NT2/D1 (cell line): ENCODE measurements at places on chromosomes 4 and X.

DNA sequence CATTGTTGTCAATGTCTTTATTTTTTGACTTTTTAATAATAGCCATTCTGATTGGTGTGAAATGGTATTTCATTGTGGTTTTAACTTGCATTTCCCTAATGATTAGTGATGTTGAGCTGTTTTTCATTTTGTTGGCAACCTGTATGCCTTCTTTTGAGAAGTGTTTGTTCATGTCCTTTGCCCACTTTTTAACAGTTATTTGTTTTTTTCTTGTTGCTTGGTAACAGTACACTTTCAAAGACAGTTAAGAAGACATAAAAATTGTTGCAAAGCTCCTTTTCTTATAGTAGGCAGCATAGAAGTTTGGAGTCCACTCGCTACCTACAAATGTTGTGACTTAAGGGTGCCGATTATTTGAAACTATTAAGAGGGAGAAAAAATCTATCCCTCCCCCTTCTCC lies 48.7 kb upstream of the SLC7A11 start:
- DNase-seq, result no peak

DNA sequence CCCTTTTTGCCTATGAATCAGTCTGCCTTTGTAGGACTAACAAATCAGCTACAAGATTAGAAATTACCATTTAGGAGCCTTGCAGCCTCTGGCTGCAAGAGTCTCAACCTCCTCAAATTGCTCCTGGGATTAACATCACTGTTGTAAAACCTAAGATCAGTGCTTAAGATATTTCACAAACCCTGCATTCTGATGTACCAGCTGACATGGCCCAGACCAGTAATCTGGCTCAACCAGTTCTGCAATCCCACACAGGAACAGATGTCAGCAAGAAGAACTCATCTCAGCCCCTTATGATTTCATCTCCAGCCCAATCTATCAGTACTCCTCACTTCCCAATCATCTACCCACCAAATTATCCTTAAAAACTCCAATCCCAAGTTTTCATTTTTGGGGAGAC lies 32.5 kb upstream of the AADAT start:
- DNase-seq, result no peak

- no peak for DNase-seq
Observed at GRCh38 chr4:83561381-83561780, 25.5 kb downstream of the GPAT3 start.

DNA sequence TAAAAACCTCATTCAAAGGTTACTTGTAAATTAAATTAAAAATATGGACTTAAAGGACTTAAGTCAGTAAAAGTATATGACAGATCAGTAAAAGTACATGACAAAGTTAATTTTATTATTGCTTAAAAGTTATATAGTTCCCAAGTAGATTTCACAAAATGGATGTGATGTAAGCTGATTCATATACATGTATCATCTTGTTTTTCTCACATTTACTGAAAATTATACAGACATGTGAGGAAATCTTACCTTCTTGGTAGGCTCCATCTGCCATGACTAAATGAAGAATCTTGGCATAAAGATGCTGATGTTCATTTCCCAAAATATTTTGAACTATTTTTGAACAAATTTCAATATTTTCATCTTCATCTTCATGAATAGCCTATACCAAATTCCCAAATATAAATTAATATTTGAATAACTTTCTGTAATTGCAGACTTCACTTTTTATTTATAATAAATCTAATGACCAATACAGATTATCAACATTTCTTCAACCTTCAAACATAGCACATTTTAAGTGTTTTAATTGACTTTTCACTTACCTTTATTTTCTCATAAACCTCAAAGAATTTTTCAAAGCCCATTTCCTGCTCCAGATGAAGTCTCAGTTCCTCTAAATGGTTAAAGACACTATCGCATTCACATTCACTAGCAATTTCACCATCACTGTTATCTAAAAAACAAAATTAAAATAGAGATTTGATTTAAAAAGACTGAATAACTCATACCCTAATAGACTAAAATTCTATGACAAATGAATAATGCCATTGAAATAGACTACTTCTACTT lies 129.4 kb upstream of the SH3RF1 start:
- DNase-seq, result no peak

- no peak for DNase-seq
Observed at GRCh38 chrX:101957174-101957573, 25.3 kb upstream of the ZMAT1 start.

DNA sequence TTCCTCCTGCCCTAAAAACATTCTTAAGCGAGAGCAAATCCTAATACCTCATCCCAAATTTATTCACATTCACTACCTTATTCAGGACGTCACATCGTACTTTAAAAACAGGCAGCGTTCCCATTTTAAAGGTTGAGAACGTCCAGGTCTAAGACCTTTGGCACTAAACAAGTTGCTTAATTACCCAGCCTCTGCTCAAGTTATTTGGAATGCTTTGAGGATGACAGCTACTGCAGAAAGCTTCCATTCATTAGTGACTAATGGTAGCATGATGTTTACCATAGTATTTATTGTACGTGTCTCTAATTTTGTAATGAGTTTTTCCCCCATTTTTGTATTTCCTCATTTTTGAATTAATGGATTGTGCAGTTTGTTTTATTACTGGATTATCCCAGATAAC lies 1.5 kb downstream of the USP38 start:
- DNase-seq, result no peak

DNA sequence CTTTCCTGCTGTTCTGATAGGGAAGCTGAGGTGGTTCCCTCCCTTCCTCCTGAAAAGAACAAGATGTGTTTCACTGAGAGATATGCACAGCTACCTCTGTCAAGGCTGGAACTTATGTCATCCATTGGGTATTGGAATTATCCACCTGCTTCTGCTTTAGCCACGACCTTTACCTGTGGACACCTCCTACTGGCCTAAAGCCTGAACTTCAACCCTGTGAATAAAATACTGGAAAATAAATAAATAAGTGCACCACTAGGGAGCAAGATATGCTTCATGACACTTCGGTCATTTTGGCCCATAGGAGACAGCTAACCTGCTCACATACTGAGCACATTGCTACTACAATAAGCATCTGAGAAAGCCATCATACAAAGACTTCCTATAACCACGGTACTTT lies 419.9 kb upstream of the NWD2 start:
- DNase-seq, result no peak

- DNase-seq, result no peak
Observed at GRCh38 chrX:72716766-72717165, 2.7 kb upstream of the PHKA1 start.

DNA sequence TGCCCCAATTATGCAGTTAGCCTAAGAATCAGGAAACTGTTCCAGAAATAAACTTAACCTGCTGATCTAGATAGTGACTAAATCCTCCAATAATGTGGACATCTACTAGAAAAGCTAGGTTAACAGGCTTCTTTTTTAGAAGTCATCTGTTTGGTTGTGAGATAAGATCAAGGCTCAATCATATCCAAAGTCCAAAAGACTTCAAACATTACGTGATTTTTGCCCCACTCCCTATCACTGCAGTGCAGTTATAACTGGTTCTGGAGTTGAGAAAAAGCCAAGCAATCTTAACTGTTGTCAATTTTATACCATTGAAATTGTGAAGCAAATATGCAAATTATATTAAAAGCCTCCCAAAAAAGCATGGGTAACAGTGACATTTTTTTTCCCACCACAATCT lies 781.4 kb downstream of the KLHL13 start:
- DNase-seq, result no peak

DNA sequence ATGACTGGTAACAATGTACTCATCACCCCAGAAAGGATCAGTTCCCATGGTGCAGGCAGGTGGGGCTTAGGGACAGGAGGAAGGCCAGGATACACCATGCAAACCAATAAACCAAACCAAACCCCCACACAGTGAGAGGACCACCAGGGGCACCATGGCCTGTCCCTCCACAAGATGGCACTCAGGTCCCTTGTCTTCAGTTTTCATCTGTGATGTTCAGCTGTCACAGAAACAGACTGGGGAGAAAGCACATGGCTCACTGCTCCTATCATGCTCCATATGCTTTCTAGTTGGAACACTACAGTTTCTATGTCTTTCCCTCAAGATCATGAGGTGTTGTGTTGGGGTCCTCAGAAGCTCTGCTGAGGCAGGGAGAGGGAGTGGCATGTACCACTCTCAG lies 10.1 kb downstream of the HS3ST1 start:
- no peak for DNase-seq
